Effector memory CD8-positive, alpha-beta T cell (primary cell): ENCODE measurements at places on chromosomes 4 and X.

- H3K4me3 ChIP-seq: no peak overlapping the region
- H3K4me1 ChIP-seq: no peaks in the 10 kb centered on the region
- H3K36me3 ChIP-seq: no peaks in the 10 kb centered on the region
- H3K27me3 ChIP-seq: no peaks in the 10 kb centered on the region
- DNase-seq: no peak
Measured at GRCh38 chrX:138519296-138519695, 192.2 kb downstream of the FGF13 start.

DNA sequence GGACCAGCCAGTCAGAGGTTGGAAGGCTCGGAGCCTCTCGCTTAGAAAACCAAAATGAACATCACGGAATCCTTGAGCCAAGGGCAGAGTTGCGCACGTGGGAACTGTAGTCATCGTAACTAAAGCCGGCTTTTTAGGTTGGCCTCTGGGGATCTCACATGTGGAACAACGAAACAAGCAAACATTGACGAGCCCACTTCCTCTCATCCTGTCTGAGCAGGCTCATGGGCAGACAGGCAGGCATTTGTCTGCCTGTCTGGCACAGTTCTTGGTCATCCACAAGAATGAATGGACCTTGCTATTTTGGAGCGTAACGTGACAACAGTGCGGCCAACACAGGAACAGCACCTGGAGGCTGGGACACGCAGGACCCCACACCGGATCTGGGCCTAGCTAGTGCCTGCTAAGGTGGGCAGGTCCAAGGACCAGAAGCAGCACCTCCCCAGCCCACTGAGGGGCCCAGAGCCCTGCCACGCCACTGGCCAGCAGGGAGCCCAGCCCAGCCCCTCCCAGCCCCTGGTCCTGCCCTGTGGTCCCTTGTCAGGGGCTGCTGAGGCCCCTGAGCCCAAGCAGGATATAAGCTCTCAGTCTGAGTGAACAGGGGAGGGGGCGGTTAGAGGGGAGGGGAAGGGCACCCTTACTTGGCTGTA lies 9.2 kb upstream of the TREX2 start:
- H3K4me3 ChIP-seq: no peak overlapping the region
- H3K27me3 ChIP-seq: no peaks in the 10 kb centered on the region
- H3K4me1 ChIP-seq: no peaks in the 10 kb centered on the region
- no peak overlapping the region for H3K27ac ChIP-seq
- peaks cover 13% of the 10 kb centered on the region for H3K36me3 ChIP-seq

- DNase-seq: no peak
- H3K36me3 ChIP-seq: no peaks in the 10 kb centered on the region
- no peak overlapping the region for H3K4me3 ChIP-seq
Measured at GRCh38 chr4:61783050-61783449, 582.9 kb downstream of the ADGRL3 start.

DNA sequence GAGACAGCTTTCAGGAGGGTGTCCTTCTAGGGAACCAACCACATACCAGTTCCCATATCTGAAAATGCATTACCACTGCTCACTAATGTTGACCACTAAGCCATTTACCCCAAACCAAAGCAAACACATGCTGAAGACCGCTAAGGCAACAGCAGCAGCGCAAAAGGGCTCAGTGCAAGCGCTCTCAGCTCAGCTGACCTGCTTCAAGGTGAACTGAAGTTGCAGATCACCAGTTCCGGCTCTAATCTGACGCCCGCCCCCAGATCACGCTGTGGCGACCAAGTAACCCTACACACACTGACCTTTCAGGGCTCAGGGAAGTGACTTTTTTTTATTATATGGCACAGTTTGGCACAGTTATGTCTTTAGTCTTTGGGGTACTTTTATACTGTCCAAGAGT lies 5.8 kb downstream of the MECP2 start:
- peaks cover 78% of the 10 kb centered on the region for H3K36me3 ChIP-seq
- H3K27me3 ChIP-seq: no peaks in the 10 kb centered on the region
- peaks cover 43% of the 10 kb centered on the region for H3K4me1 ChIP-seq
- peak overlapping the region; percentile 97 for H3K27ac ChIP-seq

GRCh38 chrX:151722241-151722846 lies 6.5 kb downstream of the FATE1 start:
- no peaks in the 10 kb centered on the region for H3K36me3 ChIP-seq
- no peak overlapping the region for H3K27ac ChIP-seq
- H3K27me3 ChIP-seq: peaks cover 10% of the 10 kb centered on the region
- DNase-seq: no peak
- H3K4me1 ChIP-seq: no peaks in the 10 kb centered on the region

GRCh38 chr4:7427361-7427760 lies 7.4 kb downstream of the PSAPL1 start:
- peaks cover 3% of the 10 kb centered on the region for H3K36me3 ChIP-seq
- DNase-seq: no peak
- H3K4me1 ChIP-seq: no peaks in the 10 kb centered on the region

DNA sequence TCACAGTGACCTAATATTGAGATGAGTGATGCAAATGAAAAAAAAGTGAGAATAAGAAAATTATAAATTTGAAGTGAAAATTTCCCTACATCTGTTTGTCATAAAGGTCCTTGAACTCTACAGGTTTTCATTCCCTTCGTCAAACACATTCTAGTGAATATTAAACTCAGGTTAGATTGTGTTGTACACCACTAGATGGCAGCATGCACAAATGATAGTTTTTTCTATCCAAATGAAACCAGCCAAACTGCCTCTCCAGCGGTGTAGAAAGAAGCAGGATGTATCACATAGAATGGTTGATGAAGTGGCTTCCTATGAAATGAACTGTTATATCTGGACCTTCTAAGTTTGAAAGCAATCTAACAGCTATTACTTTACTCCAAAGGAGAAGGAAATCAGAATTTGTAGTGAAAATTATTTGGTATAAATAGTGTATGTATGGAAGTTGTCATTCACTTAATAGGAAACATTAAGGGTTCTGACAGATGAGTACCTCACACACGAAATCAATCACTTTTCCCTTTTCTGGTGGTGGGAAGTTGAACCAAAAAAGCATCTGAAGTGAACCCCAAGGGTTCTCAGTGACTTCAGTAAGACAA lies 382.7 kb downstream of the UNC5C start:
- H3K27ac ChIP-seq: no peak overlapping the region
- H3K4me1 ChIP-seq: no peaks in the 10 kb centered on the region
- DNase-seq: no peak
- H3K4me3 ChIP-seq: no peak overlapping the region
- H3K36me3 ChIP-seq: no peaks in the 10 kb centered on the region

- no peak for DNase-seq
- H3K36me3 ChIP-seq: no peaks in the 10 kb centered on the region
- no peaks in the 10 kb centered on the region for H3K27me3 ChIP-seq
Measured at GRCh38 chr4:124953486-124953885, 241.0 kb upstream of the ANKRD50 start.

DNA sequence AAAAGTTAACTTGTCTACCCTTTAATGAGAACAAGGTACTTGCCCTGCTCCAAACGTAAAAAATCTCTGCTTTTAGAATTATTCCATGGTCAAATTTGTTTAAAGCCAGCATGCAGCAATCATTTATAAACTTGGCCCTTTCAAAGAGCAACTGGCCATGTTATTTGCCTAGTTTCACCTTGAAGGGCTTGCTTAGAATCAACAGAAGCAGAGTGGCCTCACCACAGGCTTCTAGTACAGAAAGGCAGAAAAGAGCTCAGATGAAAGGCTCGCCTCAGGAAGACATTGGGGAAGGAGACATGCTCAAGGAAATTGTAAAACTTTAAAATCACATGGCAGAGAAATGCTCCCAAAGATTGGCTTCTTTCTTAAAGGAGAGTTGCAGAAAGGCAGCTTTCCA lies 53.8 kb upstream of the USP26 start:
- H3K4me1 ChIP-seq: no peaks in the 10 kb centered on the region
- DNase-seq: no peak
- H3K27me3 ChIP-seq: no peaks in the 10 kb centered on the region
- no peak overlapping the region for H3K4me3 ChIP-seq
